NCI-H1436 (cell line): ENCODE measurements at places on chromosomes 3 and 15.

DNA sequence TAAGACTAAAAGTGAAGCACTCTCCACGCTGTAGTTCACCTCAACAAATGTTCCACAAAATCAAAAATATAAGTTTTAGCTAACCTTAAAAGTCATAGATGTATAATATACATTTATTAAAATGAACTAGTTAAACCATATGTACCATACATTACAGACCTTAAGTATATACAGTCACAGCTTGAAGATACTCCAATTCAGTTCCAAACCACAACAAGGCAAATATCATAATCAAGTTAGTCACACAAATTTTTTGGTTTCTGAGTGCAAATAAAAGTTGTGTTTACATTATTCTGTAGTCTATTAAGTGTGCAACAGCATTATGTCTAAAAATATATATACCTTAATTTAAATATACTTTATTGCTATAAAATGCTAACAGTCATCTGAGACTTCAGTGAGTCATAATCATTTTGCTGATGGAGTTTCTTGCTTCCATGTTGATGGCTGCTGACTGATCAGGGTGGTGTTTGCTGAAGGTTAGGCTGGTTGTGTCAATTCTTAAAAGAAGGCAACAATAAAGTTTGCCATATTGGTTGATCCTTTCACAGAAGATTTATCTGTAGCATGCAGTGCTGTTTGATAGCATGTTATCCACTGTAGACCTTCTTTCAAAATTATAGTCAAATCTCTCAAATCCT is 736.7 kb downstream of the NSUN3 start:
- DNase-seq, result no peak

- no peak for DNase-seq
These were observed 55.4 kb downstream of the B3GALNT1 start for GRCh38 chr3:161049683-161050248.

DNA sequence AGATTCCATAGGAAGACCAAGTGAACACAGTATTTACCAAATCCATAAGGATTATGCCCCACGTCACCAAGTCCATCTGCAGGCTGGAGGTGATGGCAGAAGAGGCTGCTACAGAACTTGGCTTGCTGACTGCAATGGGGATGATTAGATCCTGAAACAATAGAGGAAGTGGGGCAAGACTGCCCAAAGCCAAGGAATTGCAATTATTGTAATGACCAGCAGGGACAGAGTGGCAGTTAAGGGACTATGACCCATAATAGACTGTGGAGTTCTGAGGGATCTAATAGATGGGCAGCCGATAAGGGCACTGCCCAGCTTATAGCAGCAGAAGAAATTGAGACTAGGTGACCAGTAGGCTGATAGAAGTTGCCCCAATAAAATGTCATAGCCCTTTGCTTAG is 108.4 kb downstream of the MINAR1 start:
- DNase-seq, result no peak

DNA sequence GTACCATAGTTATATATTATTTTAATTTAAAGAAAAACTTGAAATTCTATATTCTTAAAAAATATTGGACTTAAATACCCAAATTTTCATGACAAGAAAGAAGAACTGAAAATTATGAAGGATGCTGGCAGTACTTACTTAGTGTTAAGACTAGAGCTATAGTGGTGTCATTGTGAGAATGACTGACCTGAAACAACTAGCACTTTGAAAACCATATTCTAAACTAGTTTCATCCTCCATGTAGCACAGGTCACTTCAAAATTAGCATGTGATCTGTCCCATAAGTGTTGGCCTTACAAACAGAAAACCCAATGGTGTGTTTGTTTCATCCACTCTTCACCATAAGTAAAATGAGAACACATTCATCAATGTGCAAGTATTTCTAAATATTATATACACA is 208.6 kb downstream of the ZIC4 start:
- DNase-seq, result no peak

GRCh38 chr3:188954590-188955208 is 217.1 kb upstream of the TPRG1 start:
- peak; percentile 82 for DNase-seq

GRCh38 chr3:192850451-192850981 is 67.1 kb downstream of the MB21D2 start:
- DNase-seq, result no peak

DNA sequence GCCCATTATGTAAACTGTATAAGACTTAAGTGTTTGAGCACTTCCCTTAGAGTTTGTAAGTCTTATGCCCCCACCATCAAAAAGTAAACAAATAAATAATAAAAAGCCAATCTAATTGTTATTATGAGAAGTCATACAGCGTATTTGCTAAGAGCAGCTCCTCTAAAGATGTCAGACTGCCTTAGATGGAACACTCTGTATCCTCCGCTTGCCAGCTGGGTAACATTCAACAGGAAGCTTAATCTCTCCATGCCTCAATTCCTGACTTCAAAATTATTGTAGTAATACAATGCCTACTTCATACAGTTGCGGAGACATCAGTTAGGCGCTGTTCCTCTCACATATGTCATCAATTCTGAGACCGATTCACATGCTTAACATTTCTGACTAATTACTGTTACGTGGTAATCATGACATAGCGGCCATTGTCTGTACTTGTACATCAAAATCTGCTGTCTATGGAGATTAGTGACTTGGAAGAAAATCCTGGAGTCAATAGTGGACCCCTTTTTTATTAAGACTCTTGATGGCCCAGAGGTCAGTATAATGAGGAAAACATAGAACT is 417.7 kb downstream of the LPP start:
- DNase-seq, result no peak

DNA sequence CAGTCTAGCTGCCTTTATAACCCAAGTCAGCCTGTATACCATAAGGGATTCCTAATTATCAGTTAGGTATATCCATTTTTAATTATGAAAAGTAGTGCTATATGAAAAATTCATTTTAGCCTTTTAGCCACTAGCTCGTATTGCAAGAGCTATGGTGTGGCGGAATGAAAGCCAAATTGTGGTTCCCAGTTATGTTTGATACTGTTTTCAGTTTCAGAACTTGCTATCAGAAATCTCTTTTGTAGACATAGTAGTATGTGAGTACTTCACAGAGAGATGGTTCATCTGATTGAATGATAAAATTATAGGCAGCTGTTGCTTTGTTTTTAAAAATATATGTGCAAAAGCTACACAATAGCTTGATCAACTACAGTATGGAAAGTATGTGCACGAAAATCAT is 134.6 kb downstream of the SLC25A26 start:
- no peak for DNase-seq

GRCh38 chr15:56820333-56820732 is 87.0 kb upstream of the ZNF280D start:
- DNase-seq, result no peak

DNA sequence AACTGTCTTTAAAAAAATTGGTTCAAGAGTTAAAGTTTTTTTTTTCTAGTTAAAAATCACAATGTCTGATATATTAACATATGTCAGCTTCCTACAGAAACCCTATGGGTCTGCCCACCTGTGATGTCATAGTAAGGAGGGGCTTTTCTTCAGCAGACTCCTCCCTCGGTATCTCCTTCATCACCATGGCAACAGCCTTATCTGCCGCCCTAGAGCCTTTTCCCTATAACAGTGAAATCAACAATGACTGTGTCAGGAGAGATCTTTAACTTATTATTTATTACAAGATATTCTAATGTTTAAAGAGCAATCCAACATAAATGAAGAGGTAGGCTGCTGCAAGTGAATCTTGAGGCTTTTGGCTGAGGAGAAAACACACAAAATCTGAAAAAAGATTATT is 138.7 kb downstream of the PEX5L start:
- peak; percentile 84 for DNase-seq

DNA sequence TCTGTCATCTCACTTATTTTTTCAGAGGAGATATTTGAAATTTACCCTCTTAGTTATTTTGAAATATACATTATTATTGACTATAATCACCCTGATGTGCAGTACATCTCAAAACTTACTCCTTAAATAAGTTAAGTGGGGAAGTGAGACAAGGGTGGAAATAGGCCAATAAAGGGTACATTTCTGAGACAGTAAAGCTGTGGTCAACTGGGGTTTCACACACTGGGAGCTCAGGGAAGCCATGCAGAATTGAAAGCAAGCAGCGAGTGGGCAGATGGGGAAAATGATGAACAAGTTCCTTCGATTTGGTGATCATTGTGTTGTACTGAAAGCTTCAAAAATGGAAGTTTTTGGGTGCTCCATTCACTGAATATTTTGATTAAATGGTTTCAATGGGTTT is 21.6 kb upstream of the MOBP start:
- no peak for DNase-seq

- no peak for DNase-seq
These were observed 128.2 kb upstream of the SLC7A14 start for GRCh38 chr3:170714122-170714521.

DNA sequence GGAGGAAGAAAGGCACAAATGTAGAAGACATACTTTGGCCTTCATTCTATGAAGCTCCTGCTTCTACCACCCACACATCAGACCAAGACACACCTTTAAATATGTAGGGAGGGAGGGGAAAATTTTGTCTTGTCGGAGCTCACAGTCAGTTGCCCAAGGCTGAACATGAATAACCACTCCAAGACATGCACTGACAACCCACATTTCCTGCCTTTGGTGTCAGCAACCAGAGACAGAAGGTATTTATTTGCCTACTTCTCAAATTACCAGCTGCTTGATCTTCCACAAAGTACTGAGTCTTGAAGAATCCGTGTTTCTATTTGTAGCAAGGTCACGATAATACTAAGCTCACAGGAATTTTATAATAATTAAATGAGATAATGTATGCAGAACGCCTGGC is 169.7 kb downstream of the KCNMB2 start:
- DNase-seq, result no peak

- DNase-seq, result no peak
These were observed 45.6 kb downstream of the CMC1 start for GRCh38 chr3:28287046-28287445.

DNA sequence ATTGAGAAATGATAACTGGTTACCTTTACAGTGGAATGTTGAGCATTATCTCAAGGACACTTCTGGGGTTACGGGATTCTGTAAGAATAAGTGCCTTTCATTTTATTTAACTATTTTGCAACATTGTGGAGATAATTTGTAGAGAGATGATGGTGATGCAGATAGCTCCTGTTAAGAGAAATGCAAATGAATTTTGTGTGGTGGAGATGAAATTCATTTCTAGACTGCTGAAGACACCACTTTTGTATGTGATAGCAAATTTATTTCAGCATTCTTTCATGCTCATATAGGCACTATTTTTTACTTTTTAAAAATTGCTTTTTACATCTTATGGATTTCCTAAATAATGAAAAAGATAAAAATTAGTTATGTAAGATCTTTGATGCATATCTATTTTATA is 463.3 kb upstream of the CBLB start:
- DNase-seq, result no peak

DNA sequence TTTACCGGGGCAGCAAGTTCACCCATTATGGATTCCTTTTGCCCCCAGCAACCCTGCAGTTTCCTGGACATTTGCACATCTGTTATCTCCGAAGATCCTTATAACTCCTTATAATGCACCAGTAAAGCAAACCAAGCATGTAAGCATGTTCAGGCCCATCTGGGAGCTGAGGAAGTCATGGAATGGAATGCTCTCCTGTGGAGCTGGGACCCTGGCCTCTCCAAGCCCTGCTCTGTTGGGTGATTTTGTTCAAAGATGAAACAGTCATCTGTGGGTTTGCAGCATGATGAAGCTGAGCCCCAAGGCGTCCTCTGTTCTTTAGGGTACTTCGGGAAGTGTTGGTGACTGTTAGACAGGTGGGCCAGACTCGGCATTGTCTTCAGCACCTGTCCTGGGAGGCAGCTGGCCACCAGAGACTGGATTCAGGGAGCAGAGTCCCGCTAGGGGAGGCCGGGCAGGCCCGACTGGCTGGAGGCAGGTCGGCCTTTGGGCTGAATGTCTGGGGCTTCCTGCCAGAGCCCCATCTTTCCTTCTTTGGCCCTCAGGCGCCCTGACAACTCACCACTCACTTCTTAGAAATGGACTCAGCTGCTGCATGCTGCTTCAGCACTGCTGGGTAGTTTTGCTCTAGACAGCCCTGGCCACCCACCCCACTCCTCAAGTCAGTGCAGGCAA is 3.9 kb downstream of the DNAH1 start:
- no peak for DNase-seq
